Activated CD8-positive, alpha-beta memory T cell treated with anti-CD3 and anti-CD28 coated beads, Interleukin-2, amount 10 ng/mL, durations not matched to agents 7 days and 5 days (primary cell): ENCODE measurements at places on chromosomes 2 and 18. TPM values are rescaled to one million over a fixed set of nuclear protein-coding genes. Genes with fewer than 3 reads are reported as not detected.

DNA sequence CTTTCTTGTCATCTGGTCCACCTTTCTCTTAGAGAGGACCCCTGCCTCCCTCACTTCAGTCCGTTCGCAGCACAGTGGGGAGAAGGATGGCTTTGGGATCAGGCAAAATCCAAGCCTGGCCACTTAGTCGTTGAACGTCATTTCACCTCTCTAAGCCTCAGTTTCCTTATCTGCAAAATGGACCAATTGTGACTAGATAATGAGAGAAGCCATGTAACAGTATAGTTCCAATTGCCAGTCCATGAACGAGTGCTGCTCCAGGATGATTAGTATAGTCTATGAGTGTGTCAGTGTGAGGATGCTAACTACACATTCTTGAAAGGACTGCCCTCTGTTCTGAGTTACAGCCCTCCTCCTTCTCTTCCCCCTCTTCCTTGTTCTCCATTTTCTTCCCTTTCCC lies 1.1 kb downstream of the INHA start:
- no peaks in the 10 kb centered on the region for H3K36me3 ChIP-seq
- DNase-seq: no peak
- H3K27ac ChIP-seq: no peak overlapping the region

LYG2 gene
- not detected for total RNA-seq

- no peak for DNase-seq
- no peak overlapping the region for H3K4me3 ChIP-seq
- H3K4me1 ChIP-seq: peaks cover 15% of the 10 kb centered on the region
- H3K27ac ChIP-seq: no peak overlapping the region
- peaks cover 5% of the 10 kb centered on the region for H3K36me3 ChIP-seq
- peaks cover 6% of the 10 kb centered on the region for H3K27me3 ChIP-seq
Measured at GRCh38 chr2:130388221-130388907, 32.5 kb downstream of the PTPN18 start.

ALKAL2 gene
- not detected for total RNA-seq
